Cerebellar nuclear complex (tissue), 1 donor: ENCODE measurements at places on chromosomes 13 and 19.

- no peak for DNase-seq
These were observed 25.4 kb downstream of the ATP11A start for GRCh38 chr13:112715210-112715609.

- DNase-seq = no peak
These were observed 18.3 kb upstream of the KLF5 start for GRCh38 chr13:73040484-73040883.

DNA sequence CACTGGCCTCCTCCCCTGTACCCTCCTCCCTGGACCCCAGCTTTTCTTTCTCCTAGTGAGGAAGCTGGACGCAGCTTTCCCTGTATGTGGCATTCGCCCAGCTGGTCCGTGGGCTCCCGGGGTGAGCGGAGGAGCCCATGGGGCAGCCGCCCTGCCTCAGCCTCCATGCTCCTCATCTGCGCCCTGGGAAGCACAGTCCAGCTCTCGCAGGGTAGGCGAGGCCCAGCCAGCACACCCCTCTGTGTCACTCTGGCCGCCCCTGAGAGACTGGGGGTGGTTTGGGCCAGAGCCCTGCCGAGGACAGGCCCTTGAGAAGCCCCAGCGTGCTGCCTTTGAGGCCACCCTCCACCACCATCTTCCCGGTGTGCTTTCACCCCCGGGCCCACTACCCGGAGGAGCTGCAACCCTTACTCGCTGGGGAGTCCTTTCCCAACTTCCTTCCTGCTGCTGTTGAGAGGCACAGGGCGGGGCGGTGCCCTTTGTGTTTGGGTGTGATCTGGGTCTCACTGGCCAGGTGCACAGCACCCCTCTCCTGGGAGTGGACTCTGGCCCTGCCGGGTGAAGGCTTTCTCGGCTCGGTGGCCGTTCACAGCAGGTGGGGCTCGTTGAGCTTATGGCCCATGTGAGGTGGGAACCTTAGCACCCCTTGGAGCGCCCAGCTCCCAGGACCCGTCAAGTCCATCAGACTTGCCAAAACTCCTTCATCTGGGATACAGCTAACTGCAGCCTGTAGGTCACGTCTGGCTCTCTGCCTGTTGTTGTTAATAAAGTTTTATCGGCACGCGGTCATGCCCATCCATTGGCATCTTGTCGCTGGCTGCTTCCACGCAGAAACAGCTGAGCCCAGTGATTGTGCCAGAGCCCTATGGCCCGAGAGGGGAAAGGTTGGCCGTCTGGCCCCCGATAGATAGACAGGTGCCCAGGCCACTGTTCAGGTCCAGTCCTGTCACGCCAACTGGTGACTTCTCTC lies 3.2 kb downstream of the NCLN start:
- DNase-seq = no peak

DNA sequence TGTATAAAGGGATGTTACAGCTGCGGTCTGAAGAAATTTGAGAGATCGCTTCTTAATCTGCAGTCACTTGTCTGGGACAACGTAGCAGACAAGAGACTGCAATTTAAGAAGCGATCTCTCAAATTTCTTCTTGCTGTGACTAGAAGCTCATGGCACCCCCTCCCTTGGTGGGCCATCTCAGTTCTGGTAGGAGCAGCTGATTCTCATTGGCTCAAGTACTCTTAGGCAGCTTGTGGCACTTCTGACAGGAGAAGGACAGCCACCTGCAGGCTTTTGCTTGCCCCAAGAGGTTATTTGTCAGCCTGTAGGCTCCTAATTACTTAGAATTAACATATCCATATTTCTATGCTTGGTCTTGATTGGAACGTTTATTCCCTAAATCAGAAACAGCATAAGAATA lies 503.0 kb downstream of the DCT start:
- DNase-seq = no peak

GRCh38 chr13:31909864-31910551 lies 121.6 kb upstream of the FRY start:
- no peak for DNase-seq
